Occipital lobe (tissue), 3 donors: ENCODE measurements at places on chromosomes 16 and 17.

- DNase-seq: no peak
Observed at GRCh38 chr16:60739737-60740683, 1296.2 kb downstream of the CDH8 start.

- DNase-seq: no peak
Observed at GRCh38 chr17:752620-753219, 656 bp upstream of the GEMIN4 start.

- DNase-seq: no peak
Observed at GRCh38 chr16:22670044-22670536, 143.9 kb upstream of the HS3ST2 start.

- DNase-seq: no peak
Observed at GRCh38 chr17:79461041-79461440, 149.8 kb downstream of the RBFOX3 start.

GRCh38 chr17:30819971-30820705, 4.4 kb downstream of the CRLF3 start:
- DNase-seq: no peak

DNA sequence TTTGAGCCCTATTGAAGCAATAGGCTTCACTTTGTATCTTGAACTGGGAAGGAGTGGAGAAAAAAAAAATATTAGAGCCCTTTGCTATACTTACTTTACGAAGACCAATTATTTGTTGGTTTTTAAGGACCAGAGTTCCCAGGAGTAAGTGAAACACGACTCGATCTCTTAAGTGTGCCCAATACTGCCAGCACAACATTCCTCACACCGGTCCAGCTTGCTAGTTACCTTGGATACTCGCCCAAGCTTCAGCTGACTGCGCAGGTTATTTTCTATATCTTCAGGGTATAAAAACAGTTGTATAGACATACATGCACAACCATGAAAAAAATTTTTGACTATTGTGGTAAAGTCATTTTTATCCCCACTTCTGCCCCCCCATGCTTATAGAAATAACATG, 72.1 kb downstream of the RPTOR start:
- DNase-seq: no peak

DNA sequence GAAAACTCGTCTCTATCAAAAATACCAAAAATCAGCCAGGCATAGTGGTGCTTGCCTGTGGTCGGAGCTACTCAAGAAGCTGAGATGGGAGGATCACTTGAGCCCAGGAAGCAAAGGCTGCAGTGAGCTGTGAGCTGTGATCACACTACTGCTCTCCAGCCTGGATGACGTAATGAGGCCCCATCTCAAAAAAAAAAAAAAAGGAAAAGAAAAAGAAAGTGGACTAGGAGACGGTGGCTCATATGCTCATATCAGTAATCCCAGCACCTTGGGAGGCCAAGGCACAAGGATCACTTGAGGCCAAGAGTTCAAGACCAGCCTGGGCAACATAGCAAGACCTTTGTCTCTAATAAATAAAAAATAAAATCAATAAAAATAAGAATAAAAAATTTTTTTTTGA, 8.8 kb upstream of the SUMO2 start:
- DNase-seq: no peak

GRCh38 chr17:73196500-73196899, 3.6 kb downstream of the COG1 start:
- DNase-seq: no peak

GRCh38 chr16:23398987-23399805, 53.8 kb downstream of the COG7 start:
- DNase-seq: no peak

- no peak for DNase-seq
Observed at GRCh38 chr17:8965394-8966168, at the start of gene PIK3R5. Gene PIK3R5 (minus strand): TSS chr17:8965707. CDS start chr17:8911494, 54,213 bp downstream.

DNA sequence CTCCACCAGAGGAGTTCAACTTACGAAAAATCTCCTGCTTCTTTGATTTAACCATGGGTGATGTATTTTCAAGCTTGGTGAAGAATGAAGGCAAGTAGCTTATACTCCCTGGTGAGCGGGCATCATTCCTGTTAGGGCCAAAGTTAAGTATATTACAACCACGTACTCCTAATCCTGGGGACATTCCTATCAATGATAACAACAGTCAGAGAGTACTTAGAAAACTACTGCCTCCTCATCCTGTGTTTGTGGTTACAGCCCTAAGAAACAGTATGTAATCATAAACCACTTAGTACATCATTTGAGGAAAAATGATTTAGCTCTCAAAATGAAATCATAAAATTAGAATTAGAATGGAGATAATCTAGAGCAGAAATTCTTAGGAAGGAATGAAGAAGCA, 47.3 kb downstream of the TTC19 start:
- no peak for DNase-seq

- DNase-seq: no peak
Observed at GRCh38 chr16:83420206-83420760, 387.5 kb upstream of the HSBP1 start.

GRCh38 chr16:10205688-10206087, 23.5 kb upstream of the GRIN2A start:
- DNase-seq: no peak

GRCh38 chr17:45752246-45752645, 31.9 kb upstream of the CRHR1 start:
- no peak for DNase-seq

DNA sequence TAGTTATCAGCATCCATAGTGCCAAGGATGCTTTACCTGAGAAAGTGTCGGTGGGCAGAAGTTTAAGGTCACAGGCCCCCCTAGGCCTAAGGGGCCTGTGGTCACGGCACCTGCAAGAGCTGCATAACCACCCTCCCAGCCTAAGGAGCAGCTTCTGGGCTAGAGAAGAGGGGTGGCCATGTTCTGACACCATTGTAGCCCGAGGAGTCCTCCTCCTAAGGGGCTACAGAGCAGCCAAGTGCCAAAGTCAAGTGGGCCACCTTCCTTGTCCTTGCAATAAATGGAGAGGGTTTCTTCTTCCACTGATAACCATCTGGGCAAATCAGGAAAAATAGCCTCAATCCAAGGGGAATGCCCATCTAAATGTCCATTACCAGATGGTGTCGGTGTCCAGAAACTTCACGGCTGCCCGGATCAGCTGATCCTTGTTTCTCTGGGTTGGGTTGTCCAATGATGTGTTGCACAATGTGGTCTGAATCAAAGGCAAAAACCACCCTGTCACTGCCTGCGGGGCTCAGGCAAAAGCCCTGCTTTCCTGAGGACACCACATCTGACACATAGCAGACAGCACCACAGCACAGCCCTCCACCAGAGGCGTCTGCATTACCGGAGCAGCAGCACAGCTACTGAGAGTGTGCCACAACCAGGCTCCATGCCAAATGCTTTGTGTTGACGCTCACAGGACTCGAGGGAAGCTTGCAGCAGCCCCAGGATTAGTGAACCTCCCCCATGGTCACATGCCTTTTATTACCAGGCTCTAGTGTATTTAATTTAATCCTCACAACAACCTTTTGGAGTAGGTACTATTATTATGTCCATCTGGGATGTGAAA, 12.8 kb downstream of the ATPAF2 start:
- peak; percentile 44 for DNase-seq

GRCh38 chr17:21082001-21082436, 39.2 kb upstream of the USP22 start:
- DNase-seq: no peak

DNA sequence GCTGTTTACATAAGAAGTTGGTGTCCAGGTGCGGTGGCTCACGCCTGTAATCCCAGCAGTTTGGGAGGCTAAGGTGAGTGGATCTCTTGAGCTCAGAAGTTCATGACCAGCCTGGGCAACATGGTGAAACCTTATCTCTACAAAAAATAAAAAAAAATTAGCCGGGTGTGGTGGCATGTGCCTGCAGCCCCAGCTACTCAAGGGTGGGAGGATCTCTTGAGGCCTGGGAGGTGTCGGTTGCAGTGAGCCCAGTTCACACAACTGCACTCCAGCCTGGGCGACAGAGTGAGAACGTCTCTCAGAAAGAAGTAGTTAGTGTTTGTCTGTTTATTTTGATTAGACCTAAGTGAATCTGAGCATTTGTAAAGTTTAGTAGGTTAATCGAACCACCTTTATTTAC, 12.8 kb downstream of the DDX19A start:
- DNase-seq: no peak

DNA sequence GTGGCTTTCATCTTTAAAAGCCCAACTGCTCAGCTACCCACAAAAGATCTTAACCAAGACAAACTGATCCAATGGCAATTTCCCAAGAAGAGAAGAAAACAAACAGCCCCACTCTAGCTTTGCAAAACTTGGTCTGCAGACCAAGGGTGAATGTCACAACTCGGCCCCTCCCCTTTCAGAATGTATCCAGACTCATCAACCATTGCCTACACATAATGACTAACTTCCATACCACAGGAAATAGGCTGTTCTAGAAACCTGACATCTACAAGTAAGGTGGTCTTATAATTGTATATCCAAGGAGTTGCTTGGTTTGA, 16.0 kb downstream of the DCUN1D3 start:
- no peak for DNase-seq

GRCh38 chr17:82269138-82269881, 4.2 kb downstream of the CSNK1D start:
- DNase-seq: no peak

- DNase-seq: peak; percentile 32
Observed at GRCh38 chr17:30970831-30971567, at the start of gene RNF135. Gene RNF135 (plus strand): TSS chr17:30971039. CDS start chr17:30971074, 35 bp downstream.

- DNase-seq: no peak
Observed at GRCh38 chr17:72065556-72065955, 55.3 kb upstream of the SOX9 start.

GRCh38 chr16:24853169-24853824, 7.5 kb downstream of the SLC5A11 start:
- no peak for DNase-seq

- no peak for DNase-seq
Observed at GRCh38 chr17:64491034-64491860, 5.6 kb downstream of the POLG2 start.

GRCh38 chr17:549177-550040, 165.2 kb downstream of the VPS53 start:
- DNase-seq: no peak

GRCh38 chr16:3274947-3275346, 8.3 kb upstream of the ZNF263 start:
- no peak for DNase-seq

- DNase-seq: no peak
Observed at GRCh38 chr16:25894093-25894492, 202.3 kb downstream of the HS3ST4 start.

GRCh38 chr16:46862555-46863447, 21.4 kb upstream of the GPT2 start:
- no peak for DNase-seq

DNA sequence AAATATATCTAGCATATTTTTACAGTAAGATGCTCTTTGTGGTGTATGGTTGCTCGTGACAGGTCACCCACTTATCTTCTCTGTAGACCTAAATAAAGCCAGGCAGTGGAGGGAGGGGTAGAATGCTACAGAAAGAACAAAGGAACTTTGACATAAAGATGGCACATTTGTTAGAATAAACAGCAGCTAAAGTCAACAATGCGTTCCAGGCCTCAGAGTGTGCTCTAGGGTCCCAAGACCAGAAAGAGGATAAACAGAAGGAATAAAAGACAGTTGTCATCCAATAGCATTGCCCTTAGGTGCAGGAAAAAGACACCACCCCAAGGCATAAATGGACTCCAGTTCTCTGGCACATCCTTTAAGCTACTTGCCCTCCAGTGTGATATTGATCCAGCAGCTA, 523.0 kb upstream of the CDH11 start:
- DNase-seq: no peak

GRCh38 chr17:79625706-79626105, 14.9 kb upstream of the RBFOX3 start:
- DNase-seq: no peak

DNA sequence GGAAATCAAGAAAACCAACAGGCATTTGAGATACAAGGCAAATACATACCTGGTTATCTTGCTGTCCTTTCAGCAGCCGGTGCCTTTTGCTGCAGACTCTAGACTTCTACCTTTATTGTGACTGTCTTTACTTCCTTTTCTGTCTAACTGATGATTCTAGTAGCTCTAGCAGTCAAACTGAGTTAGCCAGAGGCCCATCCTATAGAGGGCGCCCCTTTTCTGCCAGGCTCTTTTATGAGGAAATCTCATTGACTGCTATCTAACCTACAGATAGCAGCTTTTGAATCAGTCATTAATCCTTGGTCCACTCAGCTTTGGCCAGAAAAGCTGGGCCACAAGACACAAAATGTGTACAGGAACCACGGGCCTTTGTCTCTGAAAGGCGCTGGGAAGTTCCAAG, 87.5 kb upstream of the WSB1 start:
- DNase-seq: no peak

DNA sequence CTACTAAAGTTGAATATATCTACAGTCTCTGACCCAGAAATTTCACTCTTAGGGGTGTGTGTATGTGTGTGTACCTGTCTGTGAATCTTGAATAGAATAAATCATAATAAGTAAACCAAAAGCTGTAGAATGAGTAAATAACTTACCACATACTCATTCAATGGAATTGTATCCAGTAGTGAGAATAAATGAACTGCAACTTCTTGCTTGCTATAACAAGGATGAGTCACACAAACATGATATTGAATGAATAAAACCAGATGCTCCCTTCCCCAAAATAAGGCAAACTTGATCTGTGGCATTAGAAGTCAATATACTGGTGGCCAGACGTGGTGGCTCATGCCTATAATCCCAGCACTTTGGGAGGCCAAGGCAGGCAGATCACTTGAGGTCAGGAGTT, 259.8 kb upstream of the MON1B start:
- no peak for DNase-seq

DNA sequence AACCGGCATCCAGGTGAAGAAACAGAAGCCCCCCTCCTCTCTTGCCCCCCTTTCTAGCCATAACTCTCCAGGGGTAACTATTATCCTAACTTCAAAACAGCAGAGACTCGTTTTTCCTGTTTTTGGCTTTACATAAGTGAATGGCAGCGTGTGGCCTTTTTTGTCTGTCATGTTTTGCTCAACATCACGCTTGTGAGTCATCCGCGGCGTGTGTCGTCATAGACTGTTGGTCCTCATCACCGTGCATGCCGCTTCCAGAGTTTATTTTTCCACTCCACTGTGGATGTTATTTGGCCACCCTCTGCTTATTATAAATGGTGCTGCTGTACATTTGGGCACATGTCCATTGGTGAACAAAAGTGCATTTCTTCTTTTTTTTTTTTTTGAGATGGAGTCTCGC, 52.6 kb downstream of the ERN1 start:
- DNase-seq: no peak

GRCh38 chr16:28931801-28932225, at the start of gene CD19:
Gene CD19 (plus strand): TSS chr16:28931971. CDS start chr16:28932001, 30 bp downstream.
- no peak for DNase-seq

GRCh38 chr16:85399583-85400284, 213.4 kb upstream of the GSE1 start:
- DNase-seq: no peak

DNA sequence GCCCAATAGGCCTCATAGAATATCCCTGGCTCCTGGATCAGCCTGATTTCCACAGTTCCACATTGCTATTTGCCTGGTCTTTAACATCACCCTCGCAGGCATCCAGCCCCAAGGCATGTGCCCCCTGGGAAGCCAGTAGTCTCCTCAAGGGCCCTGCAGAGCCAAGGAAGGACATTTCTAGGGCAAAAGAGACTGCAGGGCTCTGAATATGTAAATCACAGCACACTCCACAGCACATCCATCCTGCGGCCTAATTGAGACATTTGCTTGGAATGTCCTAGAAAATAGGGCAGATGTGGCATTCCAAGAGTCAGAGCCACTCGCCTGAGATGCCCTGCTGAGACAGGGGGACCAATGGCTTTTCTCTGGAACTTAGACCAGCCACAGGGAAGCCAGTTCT, 11.4 kb upstream of the C16orf78 start:
- DNase-seq: no peak
